ENCODE measurements at places on chromosomes 11 and 22.

- DNase-seq: no peak
Observed at GRCh38 chr22:41571786-41572185, 11.0 kb downstream of the CSDC2 start.

DNA sequence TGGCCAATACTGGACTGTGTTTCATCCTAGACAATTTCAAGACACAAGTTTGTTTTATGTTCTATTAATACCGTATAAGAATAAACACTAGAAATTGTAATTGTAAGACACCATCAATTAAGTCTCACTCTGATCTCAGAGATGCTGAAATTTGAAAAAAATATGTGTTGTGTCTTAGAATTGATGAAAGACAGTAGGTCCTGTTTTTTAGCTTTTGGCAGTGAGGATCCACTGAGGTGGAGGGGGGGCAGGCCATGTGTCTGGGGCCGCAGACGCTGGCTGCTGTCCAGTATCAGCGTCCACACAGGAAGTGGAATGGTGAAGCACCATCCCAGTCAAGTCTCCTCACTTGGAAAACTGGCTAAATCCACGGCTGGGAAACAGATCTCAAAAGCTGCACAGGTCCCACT, 22.5 kb upstream of the ALG8 start:
- no peak for DNase-seq

GRCh38 chr11:74520927-74521665, 27.6 kb upstream of the LIPT2 start:
- no peak for DNase-seq

GRCh38 chr22:30170129-30170528, 76.4 kb downstream of the LIF start:
- no peak for DNase-seq

DNA sequence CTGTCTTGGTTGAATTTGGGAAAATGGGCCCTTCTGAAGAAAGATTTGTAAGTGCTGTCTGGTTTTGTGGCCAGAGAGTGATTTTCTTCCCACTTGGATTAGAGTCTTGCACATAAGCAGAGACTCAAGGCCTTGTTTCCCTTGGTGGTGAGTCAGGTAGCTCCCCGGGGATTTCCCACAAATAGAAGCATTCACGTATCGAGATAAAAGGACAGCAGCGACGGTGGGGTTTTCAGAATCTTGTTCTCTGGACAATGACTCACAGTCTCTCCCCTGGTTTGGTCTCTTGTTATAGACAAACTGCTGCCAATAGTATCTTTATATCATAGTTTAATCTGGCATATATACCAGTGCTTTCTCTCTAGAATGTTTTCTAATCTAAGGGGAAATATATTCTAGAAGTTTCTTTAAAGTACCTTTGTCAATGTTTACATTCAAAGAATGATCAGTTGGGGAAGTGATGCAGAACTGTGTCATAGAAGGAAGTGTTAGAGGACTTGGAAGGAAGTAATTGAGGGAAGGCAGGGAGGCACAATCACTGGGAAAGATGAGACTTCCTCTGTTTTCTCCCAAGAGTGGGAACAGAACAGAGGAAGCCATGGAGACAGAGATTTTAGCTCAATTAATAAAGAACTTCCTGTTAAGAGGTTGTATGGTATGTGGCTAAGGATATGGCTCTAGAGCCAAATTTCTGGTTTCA, 18.1 kb downstream of the POLA2 start:
- DNase-seq: no peak

DNA sequence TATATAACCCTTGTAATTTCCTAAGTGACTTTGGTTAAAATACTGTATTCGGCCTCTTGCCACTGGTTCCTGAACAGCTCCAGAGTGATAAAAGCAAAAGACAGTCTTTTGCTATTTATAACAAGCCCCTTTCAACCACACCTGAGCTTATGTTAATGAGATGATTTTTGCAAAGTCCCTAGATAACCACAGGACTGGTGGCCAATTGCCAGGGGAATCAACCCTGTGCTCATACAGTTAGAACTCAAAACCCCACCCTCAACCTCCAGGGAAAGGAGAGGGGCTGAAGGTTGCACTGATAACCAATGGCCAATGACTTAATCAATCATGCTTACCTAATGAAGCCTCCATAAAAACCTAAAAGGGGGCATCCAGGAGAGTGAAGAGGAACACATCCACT, 77.9 kb downstream of the SIK3 start:
- no peak for DNase-seq

GRCh38 chr11:43035086-43035485, 276.7 kb upstream of the API5 start:
- DNase-seq: no peak

- DNase-seq: no peak
Observed at GRCh38 chr22:37657590-37658132, 862 bp upstream of the PDXP start.

DNA sequence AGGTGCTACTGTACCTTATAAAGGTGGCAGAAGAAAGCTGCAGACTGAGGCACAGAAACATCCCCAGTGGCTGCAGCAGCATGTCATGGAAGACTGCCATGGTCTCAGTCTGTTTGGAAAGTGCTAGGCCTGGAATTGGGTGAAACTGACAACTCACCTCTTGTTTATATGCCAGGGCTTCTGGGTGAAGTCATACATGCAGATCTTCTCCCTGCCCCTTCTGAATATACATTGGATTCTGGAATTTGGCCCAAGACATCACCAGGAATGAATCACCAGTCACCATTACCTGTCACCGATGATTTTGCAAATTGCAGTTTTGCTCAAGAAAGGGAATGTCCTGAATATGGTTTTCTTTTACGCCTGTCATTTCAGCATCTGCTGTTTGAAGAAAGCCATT, at the start of gene PLET1:
TSS of gene PLET1 (minus strand) at position 371 of the 400 bp plus-strand sequence. CDS start at position 100, 271 bp downstream.
- no peak for DNase-seq

- no peak for DNase-seq
Observed at GRCh38 chr22:26974914-26975803, 317.8 kb downstream of the MIAT start.

DNA sequence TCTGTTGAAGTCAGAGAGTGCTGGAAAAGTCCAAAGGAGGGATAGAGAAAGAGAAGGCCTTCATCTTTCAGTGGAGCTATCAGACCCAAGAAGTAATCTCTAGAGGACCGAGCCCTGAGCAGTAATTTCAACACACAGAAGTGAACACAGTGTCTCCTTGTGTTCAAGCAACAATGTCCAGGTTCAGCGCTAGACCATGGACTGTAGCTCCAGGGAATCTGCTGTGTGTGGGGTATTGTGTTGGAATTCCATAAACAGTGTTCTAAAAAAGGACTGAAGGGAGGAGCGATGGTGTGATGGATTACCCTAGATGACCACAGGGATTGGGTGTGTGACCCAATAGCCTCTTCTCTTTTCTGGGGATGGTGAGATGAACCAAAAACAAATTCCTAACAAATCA, 165.9 kb downstream of the BLID start:
- DNase-seq: no peak

- no peak for DNase-seq
Observed at GRCh38 chr11:130476922-130477491, 28.6 kb downstream of the ADAMTS15 start.

- DNase-seq: no peak
Observed at GRCh38 chr11:59728913-59729312, 15.3 kb upstream of the OR10V1 start.
